Activated naive CD4-positive, alpha-beta T cell treated with Interleukin-2 at 50 U/mL for 16 hours (primary cell): ENCODE measurements at places on chromosomes 4 and X.

DNA sequence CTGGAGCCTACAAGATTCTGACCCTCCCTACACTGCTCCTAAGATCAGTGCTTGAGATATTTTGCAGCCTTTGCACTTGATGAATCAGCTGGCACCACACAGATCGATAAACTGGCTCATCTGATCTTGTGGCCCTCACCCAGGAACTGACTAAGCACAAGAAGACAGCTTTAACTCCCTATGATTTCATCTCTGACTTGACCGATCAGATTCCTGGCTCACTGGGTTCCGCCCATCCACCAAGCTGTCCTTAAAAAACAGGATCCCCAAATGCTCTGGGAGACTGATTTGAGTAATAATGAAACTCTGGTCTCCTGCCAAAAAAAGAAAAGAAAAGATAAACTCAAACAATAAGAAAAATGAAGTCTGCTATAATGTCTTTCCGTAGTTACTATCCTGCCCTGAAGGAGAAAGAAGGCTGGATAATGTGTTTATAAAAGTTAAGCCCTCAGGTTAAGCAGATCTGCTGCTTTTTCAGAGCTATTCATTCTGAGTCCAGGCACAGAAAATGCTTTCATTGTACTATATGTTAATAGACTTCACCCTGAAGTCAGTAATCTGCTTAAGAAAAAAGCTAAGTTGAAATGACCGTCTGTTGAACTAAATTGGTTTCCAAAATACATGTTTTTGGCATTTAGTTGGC is 795.2 kb downstream of the TRIML1 start:
- DNase-seq: no peak

GRCh38 chr4:14701896-14702295 is 300.4 kb upstream of the CPEB2 start:
- DNase-seq: no peak

GRCh38 chr4:5712517-5712916 is 1.5 kb downstream of the EVC start:
- DNase-seq: peak; percentile 49

DNA sequence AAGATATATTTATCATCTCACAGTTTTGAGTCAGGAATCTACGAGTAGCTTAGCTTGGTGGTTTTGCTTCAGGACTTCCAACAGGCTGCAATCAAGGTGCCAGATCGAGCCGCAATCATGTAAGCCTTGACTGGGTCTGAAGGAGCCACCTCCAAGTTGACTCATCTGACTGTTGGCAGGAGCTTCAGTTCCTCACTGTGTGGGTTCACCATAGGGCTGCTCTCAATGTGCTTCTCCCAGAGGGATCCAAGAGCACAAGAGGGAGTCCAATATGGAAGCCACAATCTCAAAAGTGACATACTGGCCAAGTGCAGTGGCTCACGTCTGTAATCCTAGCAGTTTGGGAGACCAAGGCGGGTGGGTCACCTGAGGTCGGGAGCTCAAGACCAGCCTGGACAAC is 26.5 kb downstream of the DCHS2 start:
- no peak for DNase-seq

DNA sequence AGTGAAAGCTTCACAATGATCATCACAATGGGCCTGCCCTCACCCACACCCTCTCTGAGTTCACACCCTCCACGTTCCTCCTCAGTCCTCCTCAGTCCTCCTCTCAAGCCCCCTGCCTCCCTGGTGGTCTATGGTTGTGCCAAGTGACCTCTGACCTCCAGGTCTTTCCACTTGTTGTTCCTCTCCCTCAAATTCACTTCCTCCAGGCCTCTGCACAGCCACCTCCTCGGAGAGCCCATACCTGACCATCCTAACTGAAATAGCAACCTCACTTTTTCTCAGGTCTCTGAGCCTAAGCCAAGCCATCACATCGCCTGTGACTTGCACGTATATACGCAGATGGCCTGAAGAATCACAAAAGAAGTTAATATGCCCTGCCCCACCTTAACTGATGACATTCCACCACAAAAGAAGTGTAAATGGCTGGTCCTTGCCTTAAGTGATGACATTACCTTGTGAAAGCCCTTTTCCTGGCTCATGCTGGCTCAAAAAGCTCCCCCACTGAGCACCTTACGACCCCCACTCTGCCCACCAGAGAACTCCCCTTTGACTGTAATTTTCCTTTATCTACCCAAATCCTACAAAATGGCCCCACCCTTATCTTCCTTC is 293.4 kb upstream of the TENM3 start:
- no peak for DNase-seq

- DNase-seq: no peak
Observed at GRCh38 chr4:174856926-174857800, 28.1 kb upstream of the GLRA3 start.

- no peak for DNase-seq
Observed at GRCh38 chr4:173243917-173244658, 75.5 kb downstream of the GALNT7 start.

- no peak for DNase-seq
Observed at GRCh38 chr4:182306792-182307507, 63.7 kb downstream of the TENM3 start.

DNA sequence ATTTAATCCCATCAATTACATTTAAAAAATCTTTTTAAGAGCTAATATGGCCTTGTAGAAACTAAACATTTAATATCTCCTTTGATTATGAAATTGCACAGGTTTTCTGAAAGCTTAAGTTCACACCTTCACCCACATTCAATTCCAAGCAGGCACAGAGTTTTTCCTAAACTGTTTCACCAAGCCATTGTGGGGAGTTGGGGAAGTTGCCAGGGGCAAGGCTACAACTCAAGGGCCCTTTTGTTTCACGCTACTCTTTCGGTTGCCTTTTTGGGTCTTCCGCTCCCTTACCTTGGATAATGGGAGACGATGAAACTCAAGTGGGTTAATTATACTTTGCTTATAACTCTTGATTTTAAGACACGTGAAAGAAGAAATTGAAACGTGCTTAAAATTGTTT is 33.3 kb downstream of the APBB2 start:
- DNase-seq: no peak

DNA sequence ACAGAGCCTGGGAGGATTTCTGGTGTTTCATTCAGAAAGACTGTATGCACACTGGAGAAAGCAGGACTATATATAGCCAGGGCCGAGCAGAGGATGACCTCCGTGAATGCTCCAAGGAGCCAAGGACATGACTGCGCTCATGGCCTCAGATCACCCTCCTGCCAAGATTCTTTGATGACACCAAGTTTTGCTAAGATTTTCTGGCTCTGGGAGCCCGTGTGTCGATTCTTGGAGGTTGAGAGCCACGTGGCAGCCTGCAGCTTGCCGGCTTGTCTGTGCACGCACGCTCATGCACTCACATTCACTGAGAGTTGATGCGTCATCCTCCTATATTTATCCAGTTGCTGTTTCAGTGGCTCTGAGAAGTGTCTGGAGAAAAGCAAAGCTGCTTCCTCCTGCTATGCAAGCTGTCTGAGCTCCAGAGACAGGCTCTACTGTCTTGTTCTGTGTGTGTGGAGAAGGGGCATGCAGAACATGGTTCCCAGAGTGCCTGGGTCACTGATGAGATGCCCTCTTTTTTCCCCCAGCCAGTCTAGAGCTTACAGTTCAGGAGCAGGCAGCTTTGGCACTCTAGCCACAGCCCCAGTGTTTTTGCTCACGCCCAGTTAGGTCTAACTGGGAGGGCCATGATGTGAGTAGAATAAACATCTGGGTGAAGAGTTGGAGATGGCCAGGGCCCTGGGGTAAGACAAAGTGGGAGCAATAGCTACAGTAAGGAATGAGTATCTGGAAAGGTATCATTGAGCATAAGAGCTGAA is 64.9 kb upstream of the SCOC start:
- DNase-seq: no peak

DNA sequence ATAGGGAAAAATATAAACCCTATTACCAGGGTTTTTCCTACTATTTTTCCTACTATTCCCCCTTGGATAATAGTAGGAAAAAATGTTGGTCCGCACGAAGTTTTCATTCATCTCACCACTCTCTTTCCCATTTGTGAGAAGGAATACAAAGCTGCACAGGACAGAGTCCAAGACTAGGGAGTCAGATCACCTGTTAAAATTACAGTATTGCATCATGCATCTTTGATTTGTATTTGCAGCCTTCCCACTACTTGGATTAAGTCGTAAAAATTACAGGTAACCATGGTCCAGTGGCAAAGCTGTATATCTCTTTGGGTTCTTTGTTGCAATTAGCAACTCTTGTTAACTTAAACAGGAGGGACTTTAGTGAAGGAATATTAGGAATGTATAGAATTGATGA is 121.5 kb downstream of the FNIP2 start:
- no peak for DNase-seq

DNA sequence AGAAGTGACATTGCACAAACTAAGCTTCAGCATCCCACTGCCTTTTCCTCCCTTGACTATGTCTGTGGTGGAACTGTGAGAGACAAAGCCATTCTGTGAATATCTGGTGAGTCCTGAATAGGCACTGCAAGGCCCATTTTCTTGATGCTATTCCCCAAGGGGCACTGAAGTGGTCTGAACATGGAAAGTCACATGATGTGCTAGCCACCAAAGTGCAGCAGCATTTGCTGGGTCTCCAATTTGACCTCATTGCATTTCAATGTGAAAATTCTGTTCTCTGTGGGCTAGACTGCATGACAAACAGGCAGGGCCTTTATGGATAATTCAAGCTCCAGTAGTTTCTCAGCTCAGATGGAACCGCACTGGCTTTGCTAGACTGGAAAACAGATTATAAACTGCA is 627.4 kb upstream of the BOD1L1 start:
- DNase-seq: no peak

DNA sequence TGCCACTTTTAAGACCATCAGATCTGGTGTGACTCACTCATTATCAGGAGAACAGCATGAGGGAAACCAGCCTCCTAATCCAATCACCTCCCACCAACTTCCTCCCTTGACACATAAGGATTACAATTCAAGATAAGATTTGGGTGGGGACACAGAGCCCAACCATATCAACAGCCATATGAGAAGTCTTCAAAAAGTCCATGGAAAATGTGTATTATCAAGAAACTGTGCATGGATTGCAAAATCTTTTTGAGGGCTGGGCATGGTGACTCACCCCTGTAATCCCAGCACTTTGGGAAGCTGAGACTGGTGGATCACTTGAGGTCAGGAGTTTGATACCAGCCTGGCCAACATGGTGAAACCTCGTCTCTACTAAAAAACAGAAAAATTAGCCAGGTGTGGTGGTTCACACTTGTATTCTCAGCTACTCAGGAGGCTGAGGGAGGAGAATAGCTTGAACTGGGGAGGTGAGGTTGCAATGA is 17.8 kb upstream of the RPL39 start:
- DNase-seq: no peak

GRCh38 chr4:7910952-7911578 is 28.6 kb downstream of the AFAP1 start:
- DNase-seq: no peak

GRCh38 chrX:155086202-155086840 is 15.0 kb downstream of the BRCC3 start:
- peak; percentile 43 for DNase-seq

DNA sequence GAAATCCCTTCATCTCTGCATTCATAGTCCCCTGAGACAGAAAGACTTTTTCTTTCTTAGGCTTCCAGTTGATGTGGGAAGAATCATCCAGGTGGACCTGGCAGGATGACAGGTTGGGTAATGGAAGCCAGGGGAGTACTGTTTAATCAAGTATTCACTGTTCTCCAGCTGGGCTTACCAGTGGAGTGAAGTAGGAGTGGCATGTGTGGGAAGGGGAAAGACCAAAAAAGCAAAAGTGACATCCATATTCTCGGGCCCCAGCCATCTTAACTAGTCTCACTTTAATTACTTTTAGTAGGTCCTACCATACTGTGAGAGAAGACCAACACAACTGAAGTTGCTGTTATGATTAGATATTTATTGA is 18.5 kb downstream of the VSIG4 start:
- no peak for DNase-seq

DNA sequence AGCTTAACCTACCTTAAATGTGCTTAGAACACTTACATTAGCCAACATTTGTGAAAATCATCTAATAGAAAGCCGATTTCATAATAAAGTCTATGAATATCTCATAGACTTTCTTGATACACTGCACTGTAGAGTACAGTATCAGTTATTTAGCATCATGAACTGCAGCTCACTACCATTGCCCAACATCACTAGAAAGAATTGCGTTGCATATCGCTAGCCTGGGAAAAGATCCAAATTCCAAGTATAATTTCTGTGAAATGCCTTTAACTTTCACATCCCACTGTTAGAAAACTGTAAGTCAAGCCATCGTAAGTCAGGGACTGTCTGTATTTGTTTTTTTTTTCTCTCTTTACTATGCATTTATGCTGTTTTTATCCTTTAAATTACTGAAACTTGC is 918.6 kb upstream of the PABPC4L start:
- no peak for DNase-seq

GRCh38 chrX:19725641-19726040 is 161.8 kb downstream of the SH3KBP1 start:
- DNase-seq: no peak

- no peak for DNase-seq
Observed at GRCh38 chr4:138897811-138898226, 117.8 kb upstream of the NOCT start.

GRCh38 chrX:66163849-66164411 is at the start of gene HEPH:
Gene HEPH, plus strand, starts transcription at chrX:66164247. Its CDS starts 6,324 bp downstream, at chrX:66170571.
- DNase-seq: no peak

DNA sequence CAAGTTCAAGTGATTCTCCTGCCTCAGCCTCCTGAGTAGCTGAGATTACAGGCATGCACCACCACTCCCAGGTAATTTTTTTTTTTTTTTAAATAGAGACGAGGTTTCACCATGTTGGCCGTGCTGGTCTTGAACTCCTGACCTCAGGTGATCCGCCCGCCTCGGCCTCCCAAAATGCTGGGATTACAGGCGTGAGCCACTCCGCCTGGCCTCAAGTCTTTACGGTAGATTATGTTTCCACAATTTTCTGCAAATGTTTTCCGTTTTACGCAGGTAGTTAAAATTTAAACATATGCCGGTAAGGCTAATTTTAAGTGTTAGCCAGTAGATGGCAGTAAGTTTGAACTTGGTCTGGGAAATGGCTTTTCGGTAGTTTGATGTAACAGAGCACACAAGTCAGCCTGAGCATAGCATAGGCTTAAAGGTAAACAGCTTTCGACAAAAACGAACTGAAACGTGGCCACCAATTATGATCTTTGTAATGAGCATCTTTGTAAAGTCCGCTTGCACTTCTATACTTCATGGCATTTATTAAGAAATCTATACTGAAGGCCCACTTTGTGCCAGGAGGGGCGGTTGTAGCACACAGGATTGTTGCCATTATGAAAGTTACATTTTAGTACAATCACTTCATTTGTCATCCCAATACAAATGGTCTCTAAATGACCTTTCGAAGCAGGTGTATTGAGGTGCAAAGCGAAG is 31.1 kb downstream of the CCKAR start:
- DNase-seq: no peak

- DNase-seq: no peak
Observed at GRCh38 chr4:25911356-25911755, 2.7 kb upstream of the SMIM20 start.

GRCh38 chr4:76306882-76307659 is 538 bp downstream of the STBD1 start:
- peak; percentile 30 for DNase-seq

- DNase-seq: no peak
Observed at GRCh38 chrX:9789555-9789954, 3.3 kb downstream of the SHROOM2 start.
